GM20000 (cell line): ENCODE measurements at places on chromosomes 1 and 21.

GRCh38 chr1:56576880-56577405, 2.4 kb downstream of the PLPP3 start:
- DNase-seq = peak; percentile 42

GRCh38 chr1:221631556-221631955, 110.3 kb downstream of the DUSP10 start:
- DNase-seq = no peak

GRCh38 chr21:43194303-43195120, 25.7 kb downstream of the CRYAA start:
- peak; percentile 34 for DNase-seq

DNA sequence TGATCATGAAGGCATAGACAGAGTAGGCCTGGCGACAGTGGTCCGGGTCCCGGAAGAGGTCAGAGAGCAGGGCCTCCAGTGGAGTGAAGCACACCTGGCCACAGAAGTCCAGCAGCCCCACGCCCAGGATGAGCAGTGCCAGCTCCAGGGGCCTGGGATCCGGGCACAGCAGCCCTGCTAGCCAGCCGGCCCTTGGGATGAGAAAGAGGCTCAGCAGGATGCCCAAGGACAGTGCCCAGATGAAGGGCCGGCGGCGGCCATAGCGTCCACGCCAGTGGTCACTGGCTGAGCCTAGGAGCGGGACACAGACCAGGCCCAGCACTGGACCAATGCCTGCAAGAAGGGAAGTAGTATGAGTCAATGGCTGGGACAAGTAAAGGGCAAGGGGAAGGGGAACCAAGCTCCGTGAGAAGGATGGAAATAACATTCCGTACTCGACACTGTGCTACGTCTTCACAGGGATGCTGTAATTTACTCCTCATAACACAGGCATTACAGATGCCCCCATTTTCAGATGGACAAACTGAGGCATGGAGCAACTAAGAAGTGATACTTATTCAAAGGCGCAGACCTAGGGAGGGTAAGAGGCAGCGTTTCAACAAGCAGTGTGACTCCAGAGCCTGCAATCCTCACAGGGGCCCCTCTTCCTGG, 16.9 kb downstream of the SLC45A3 start:
- no peak for DNase-seq

- DNase-seq = no peak
These were observed 90.0 kb downstream of the PAPPA2 start for GRCh38 chr1:176552999-176553398.

DNA sequence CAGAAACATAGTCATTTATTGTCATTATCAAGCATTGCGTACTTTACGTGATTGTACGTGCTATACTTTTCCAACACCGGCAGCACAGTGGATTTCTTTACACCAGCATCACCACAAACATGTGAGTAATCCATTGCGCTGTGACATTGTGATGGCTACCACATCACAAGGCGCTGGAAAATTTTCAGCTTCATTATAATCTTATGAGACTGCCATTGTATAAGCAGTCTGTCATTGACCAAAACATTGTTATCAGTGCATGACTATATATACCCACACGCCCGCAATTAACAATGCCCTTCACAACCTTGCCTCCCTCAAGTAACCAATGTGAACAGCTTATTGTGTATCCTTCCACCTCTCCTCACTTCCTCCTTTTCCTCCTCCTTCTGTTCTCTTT, 137.6 kb downstream of the ZZZ3 start:
- DNase-seq = no peak

- no peak for DNase-seq
These were observed 62.4 kb upstream of the NGF start for GRCh38 chr1:115400426-115400825.
